ENCODE measurements at places on chromosomes 2 and 18.

DNA sequence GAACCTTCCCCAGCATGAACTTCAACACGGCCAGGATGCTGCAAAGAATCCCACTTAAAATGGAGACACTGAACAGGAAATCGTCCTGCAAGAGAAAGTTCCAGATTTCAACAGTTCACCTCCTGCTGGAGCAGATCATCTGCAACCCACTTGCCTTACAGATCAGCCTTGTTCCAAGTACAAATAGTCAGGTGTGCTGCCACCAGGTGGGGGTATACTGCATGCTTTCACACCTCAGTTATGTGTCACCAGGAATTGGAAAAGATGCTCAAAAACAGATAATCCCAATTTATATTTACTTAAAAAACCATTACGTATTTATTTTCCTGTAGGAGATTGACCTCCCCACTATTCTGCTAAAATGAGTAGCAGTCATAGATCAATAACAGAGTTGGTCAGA lies 212.3 kb downstream of the MGAT5 start:
- peak; percentile 76 for DNase-seq

GRCh38 chr2:159737917-159738296 lies 25.6 kb downstream of the MARCHF7 start:
- no peak for DNase-seq

DNA sequence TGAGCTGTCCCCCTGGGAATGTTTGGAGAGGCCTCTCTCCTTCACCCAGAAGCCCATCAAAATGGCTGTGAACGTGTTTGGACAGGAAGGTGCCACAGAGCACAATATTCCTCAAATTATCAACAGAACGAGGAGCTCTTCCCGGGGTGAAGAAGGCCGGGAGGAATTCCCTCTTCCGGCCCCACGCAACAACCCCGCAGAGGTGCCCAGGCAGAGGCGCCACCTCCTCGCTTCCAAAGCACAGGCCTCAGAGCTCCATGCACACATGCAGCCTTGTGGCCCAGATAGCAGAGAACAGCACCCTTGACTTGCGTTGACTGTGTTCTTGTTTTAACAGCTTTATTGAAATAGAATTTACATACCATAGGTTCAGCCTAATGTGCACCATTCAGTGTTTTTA lies 152.5 kb upstream of the SALL3 start:
- no peak for DNase-seq

GRCh38 chr2:234861841-234862735 lies 89.7 kb upstream of the SH3BP4 start:
- DNase-seq = no peak

- DNase-seq = no peak
Observed at GRCh38 chr18:49884959-49885358, 71.6 kb upstream of the ACAA2 start.

GRCh38 chr2:31831585-31831984 lies 179.2 kb downstream of the MEMO1 start:
- DNase-seq = no peak

DNA sequence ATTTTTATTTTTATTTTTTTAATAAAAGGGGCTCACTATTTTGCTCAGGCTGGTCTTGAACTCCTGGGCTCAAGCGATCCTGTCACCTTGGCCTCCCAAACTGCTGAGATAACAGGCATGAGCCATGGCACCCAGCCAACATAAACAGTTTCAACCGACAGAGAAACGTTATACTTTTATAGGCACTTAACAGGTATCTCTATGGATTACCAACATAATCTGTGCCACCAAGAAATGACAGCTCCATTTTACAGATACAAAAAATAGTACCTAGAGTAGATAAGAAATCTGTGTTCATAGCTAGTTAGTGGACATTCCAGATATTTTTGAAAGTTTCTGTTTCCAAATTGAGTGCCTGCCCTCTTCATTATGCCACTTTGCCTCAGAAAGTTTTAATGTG lies 1316.7 kb downstream of the LRP1B start:
- DNase-seq = no peak

- no peak for DNase-seq
Observed at GRCh38 chr2:75545387-75545786, 15.4 kb downstream of the EVA1A start.

GRCh38 chr18:73245345-73245744 lies 377.6 kb upstream of the NETO1 start:
- DNase-seq = peak; percentile 89

DNA sequence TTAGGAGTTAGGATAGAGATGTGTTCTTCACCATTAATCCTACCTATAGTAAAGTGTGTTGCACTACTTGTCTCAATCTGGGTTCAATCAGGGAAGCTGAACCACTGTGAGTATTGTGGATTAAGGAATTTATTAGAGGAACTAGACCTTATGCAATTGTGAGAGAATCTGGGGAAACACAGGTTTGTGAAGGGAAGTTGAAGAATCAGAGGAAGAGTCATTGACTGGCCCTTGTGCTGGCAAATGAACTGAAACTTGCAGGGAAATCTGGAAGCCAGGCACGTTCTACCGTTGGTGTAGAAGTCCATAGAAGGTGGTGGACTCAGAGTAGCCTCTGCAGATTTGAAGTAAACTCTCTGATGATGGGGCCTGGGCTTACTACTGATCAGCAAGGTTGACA lies 44.7 kb upstream of the HK2 start:
- DNase-seq = no peak

GRCh38 chr18:51192696-51193095 lies 4.8 kb downstream of the MEX3C start:
- DNase-seq = no peak

GRCh38 chr18:42922363-42922762 lies 193.1 kb downstream of the RIT2 start:
- no peak for DNase-seq

- no peak for DNase-seq
Observed at GRCh38 chr18:6493194-6493593, 78.5 kb upstream of the L3MBTL4 start.

DNA sequence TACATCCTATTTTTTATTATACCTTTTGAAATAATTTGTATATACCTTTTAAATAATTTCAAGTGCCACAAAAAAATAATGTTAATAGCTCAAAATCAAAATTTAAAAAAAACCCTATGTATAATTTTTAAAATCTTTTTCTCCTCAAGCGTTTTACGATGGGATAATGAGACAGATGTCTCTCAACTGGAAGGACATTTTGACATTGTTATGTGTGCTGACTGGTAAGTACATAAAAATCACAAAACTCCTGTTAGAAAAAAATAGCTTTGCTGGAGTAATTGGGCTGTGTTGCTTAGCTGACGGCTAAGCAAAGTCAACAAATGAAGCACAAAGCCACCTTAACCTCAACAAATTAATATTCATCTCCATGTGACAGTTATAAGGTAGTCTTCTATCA lies 198.0 kb upstream of the SIX3 start:
- DNase-seq = no peak

DNA sequence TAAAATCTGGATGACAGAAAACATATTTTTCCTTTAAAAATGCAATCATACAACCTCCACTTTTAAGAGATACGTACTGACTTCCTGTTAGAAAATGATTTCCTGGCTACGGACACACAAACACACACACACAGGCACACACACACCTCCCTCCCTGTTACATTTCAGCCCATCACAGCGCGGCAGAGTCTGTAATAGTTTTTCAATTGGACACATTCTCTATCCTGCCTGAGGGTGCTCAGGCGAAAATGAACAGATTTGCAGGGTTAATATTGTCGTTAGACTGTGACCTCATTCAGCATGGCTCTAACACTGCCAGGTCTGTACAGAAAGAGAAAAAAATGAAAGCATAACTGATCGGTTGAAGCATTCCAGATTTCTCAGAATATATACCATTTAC lies 45.0 kb downstream of the KCTD1 start:
- DNase-seq = no peak

GRCh38 chr2:10579876-10580514 lies 109.8 kb downstream of the NOL10 start:
- DNase-seq = no peak

- no peak for DNase-seq
Observed at GRCh38 chr2:187307606-187308005, 140.4 kb downstream of the CALCRL start.

GRCh38 chr2:207847098-207847806 lies 77.5 kb upstream of the FZD5 start:
- no peak for DNase-seq

DNA sequence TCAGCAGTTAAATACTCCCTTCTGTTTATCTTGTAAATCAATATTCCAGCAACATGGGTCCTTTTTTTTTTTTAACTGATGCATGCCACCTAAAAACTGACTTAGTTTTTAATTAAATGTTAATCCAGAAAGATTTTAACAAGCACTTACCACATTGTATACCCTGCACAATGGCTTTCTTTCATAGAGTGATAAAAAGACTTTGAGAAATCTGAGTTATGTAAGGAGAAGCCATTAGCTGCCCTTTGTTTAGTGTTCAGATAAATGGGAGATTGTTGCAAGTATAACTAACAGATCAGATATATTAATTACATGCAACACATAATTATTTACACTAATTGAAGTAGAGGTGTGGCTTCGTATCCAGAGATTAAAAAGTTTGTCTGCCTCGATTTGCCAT lies 22.7 kb upstream of the NFATC1 start:
- DNase-seq = no peak

GRCh38 chr2:207567671-207568070 lies 37.9 kb downstream of the CREB1 start:
- DNase-seq = no peak

DNA sequence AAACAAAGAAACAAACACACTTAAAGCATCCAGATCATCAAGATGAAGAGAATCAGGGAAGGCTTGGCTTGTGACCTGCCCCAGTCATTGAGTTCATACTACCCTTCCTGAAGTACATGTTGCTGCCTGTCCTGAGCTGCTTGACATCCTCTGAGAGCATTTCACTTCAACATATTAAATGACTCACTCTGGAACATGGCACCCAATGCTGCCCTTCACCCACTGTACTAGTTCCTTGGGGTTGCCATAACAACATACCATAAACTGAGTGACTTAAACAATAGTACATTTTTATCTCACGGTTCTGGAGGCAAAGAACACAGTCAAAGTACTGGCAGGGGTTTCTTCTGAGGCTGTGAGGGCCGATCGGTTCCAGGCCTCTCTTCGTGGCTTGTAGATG lies 371.3 kb downstream of the RNF144A start:
- no peak for DNase-seq

DNA sequence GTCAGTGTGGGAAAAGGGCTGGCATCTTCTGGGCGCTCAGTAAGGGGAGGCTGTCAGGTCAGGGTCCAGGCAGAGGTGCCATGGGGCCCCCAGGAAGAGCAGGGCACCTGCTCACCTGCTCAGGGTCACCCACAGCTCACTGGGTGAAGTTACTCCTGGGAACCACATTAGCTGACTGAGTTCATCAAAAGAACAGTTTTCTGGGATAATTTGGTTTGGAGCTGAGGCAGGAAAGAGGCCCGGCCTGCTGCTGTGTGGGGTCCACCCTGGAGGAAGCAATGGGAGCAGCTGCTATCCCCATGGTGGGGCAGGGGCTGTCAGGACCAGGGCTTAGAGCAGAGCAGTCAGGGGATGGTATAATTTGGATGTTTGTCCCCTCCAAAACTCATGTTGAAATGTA lies 97.2 kb upstream of the GPC1 start:
- no peak for DNase-seq

- DNase-seq = no peak
Observed at GRCh38 chr2:151943461-151943860, 115.2 kb upstream of the ARL5A start.

- peak; percentile 98 for DNase-seq
Observed at GRCh38 chr2:41937464-41937906, 110.3 kb upstream of the PKDCC start.

- DNase-seq = peak; percentile 85
Observed at GRCh38 chr18:4017480-4017879, 437.6 kb downstream of the DLGAP1 start.

GRCh38 chr18:2169656-2170055 lies 401.6 kb downstream of the METTL4 start:
- DNase-seq = no peak

GRCh38 chr2:205908212-205909183 lies 177.5 kb downstream of the INO80D start:
- DNase-seq = no peak

- no peak for DNase-seq
Observed at GRCh38 chr18:50729986-50730385, 89.8 kb downstream of the MRO start.

GRCh38 chr2:14615760-14616159 lies 16.8 kb upstream of the LRATD1 start:
- no peak for DNase-seq

- DNase-seq = no peak
Observed at GRCh38 chr18:23240609-23240930, 105.3 kb downstream of the CABLES1 start.

DNA sequence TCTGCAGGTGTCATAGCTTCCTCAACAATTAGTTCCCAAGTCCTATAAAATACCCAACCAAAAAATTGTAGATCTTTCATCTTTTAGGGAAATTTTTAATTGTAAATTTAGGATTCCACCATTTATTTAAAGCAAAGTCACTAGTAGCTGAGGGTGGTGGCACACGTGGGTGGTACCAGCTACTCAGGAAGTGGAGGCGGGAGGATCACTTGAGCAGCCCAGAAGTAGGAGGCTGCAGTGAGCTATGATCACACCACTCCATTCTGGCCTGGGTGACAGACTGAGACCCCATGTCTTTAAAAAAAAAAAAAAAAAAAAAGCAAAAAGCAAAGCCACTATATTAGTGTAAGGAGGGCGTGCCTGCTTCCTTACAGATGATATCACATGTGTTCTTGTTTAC lies 60.3 kb upstream of the GREB1L start:
- DNase-seq = no peak

DNA sequence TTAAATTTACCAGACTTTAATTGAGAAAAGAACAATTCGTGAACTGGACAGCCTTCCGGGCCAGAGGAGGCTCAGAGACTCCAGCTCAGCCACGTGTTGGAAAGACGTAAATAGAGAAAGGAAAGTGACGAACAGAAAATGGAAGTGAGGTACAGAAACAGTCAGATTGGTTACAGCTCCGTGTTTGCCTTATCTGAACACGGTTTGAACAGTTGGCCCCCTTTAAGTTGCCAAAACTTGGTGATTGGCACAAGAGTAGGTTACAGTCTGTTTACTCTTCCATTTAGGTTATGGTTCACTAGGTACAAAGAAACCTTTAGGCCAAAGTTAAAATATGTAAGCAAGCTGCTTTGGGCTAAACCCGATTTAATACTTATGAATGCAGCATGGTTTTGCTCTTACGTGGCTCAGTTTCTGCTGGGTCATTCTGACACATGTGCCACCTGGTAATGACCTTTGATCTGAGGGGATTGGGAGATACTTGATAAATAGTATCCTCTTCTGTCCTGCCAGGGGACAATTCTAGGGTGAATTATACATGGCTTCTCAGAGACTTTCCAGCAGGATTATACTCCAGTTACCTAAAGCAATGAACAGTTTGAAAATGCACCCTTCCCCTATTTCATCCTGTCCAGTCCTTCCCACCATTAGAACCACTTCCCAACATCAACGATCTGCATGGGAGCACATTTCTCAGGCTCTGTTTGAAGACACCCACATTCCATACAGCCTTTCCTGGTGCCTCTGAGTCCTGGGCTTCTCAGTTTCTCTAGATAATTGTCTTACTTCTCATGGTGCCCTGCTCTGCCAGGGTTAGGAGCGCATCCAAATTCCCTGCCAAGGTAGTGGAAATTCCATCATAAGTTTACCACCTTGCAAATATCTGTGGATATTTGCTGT lies 65.1 kb upstream of the TGIF1 start:
- DNase-seq = no peak

- peak; percentile 87 for DNase-seq
Observed at GRCh38 chr2:237604960-237605359, 14.4 kb upstream of the RAB17 start.

GRCh38 chr2:85314884-85315242 lies 12.9 kb downstream of the TGOLN2 start:
- DNase-seq = no peak

GRCh38 chr18:10486362-10486761 lies 31.9 kb downstream of the APCDD1 start:
- no peak for DNase-seq

- no peak for DNase-seq
Observed at GRCh38 chr2:6800553-6800952, 65.2 kb downstream of the CMPK2 start.

Data from mesendoderm (in vitro differentiated cells).